Stimulated activated CD4-positive, alpha-beta T cell treated with anti-CD3 and anti-CD28 coated beads, Interleukin-12 subunit alpha, Interleukin-12 subunit beta, amount 100 ng/mL, for 4 hours (primary cell): ENCODE measurements at places on chromosomes 1 and 21.

DNA sequence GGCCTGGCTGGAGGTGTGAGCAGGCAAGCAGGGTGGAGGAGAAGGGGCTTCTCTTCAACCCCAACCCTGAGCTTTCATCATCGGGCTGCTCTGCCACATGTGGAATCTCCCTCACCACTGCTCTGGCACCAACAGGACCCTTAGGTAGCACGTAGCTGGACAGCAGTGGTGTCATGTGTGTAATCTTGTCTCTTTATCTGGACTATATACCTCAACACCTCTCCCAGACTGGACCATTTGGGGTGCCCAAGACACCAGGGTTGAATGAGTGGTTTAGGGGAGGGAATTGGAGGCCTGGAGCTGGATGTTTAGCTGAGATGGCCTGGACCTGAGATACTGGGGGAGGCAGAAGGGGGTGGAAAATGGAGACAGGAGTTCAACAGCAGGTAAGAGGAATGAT is 63.0 kb downstream of the UBE2T start:
- DNase-seq: no peak

- no peak for DNase-seq
Observed at GRCh38 chr1:34898330-34898761, 31.1 kb downstream of the DLGAP3 start.

GRCh38 chr21:17631195-17631594 is 18.5 kb upstream of the BTG3 start:
- no peak for DNase-seq

- no peak for DNase-seq
Observed at GRCh38 chr21:15752763-15753407, 23.1 kb downstream of the USP25 start.

DNA sequence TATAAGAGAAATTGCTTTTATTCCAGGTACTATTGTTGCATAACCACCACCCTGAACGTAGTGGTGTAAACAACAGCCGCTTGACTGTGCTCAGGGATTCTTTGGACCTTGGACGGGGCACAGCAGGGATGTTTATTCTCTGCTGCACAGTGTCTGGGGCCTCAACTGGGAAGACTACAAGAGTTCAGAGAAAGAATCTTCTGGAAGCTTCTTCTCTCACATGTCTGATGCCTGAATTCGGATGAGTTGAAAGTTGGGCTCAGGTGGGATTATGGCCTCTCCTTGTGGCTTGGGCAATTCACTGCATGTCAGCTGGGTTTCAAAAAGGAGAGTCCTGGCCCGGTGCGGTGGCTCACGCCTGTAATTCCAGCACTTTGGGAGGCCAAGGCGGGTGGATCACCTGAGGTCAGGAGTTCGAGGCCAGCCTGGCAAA is 19.0 kb upstream of the SSBP3 start:
- DNase-seq: no peak

GRCh38 chr1:96425382-96426129 is 296.0 kb upstream of the PTBP2 start:
- no peak for DNase-seq

GRCh38 chr1:234645964-234646363 is 36.0 kb upstream of the IRF2BP2 start:
- no peak for DNase-seq

GRCh38 chr1:51570063-51570710 is 46.7 kb upstream of the OSBPL9 start:
- DNase-seq: no peak

GRCh38 chr1:70034403-70034802 is 171.0 kb downstream of the LRRC40 start:
- DNase-seq: no peak

- DNase-seq: no peak
Observed at GRCh38 chr1:192448026-192448578, 127.5 kb upstream of the RGS1 start.

DNA sequence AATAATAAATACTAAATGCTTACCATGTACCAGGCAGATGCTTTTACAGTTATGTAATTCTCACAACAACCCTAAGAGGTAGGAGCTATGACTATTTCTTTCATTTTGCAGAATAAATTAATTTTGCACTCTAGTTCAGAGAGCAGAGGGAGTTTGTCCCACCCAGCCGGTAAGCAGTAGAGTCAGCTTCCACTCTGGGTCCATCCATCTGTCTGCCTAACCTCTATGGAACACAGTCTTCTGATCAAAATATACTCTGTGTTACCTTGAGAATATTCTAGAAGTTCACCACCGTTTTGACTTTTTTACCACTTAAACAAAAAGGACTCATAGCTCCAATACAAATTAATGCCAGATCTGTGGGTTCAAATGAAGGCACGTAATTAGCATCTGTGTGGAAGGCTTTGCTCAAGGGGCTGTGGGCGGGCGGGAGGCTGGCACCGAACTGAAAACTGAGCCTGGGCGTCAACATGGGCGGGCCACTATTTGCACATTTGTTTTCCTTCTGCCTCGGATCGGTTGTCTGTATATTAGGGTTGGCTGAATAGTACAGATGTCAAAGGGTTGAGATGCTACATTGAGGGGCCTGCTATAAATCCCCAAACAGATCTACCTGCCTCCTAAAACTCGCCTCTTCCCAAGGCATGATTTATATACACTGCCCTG is 33.1 kb upstream of the LMO4 start:
- no peak for DNase-seq

- peak; percentile 16 for DNase-seq
Observed at GRCh38 chr1:13828454-13829151, 128.6 kb downstream of the PRDM2 start.

- DNase-seq: no peak
Observed at GRCh38 chr1:20375563-20375962, 84.9 kb downstream of the VWA5B1 start.

DNA sequence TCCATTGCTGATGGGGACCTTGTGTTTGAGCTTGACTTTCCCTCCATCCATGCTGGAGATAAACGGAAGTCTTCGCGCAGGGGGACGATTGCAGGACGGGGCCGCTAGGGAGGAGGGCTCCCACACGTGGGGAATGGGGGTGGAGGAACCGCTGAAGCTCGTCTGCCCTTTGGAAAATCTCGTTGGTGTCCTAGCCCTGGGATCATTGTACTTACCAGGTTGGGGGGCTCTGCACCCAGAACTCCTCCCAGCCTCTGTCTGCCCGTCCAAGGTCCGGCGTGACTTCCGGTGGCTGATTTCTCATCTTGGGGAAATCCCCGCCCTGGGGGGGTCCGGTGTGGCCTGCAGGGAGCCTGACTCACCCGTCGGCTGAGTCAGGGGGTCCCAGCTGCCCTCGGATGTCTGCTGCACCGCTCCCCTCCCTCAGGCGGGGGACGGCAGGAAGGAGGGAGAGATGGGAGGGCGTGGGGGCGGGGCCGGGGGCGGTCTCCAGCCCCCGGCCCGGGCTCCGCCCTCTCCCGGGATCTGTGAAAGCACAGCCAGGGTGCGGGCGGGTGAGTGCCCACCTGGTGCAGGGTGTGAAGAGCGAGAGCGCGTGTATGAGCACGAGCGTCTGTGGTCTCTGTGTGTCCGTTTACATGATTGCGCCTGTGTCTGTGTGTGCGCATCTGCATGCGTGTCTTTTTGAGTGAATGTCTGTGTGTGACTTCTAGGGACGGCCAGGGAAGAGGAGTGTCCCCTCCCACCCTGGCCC is 35.8 kb downstream of the PIK3CD start:
- DNase-seq: peak; percentile 59

DNA sequence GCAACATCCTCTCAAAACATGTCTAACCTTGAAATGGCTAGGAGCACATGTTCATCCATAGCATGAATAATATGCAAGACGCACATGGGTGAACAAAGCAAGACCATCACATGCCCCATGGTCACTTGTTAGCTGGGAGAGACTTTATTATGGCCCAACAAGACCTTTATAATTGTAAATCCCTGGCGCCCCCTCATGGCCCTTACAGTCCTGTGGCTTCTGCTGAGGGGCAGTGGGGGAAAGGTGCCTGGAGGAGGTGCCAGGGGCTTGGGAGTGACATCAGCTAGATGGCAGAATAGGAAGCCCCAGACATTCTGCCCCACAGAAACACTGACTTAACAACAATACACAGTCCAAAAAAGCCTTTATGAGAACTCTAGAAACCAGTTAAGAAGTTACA is 51.7 kb downstream of the CSMD2 start:
- DNase-seq: no peak

GRCh38 chr1:39230261-39231190 is 26.0 kb downstream of the MACF1 start:
- DNase-seq: peak; percentile 25

DNA sequence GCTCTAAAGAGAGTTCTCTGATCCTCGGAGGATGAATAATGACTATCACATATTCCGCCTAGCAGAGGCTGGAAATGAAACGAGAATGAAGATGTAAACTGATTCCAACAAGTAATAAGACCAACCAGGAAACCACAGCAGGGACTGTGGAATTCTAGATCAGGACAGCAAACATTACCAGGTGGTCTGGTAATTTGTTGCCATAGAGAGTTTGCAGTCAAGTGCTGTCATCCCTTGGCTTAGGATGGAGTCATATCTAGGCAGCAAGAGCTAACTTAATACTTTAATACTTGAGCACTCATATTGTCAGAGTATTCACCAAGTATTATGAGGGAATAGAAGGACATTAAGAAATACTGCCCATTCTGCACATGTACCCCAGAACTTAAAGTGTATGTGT is 45.1 kb upstream of the MUTYH start:
- DNase-seq: no peak
